ENCODE measurements at places on chromosomes 2 and 18.

DNA sequence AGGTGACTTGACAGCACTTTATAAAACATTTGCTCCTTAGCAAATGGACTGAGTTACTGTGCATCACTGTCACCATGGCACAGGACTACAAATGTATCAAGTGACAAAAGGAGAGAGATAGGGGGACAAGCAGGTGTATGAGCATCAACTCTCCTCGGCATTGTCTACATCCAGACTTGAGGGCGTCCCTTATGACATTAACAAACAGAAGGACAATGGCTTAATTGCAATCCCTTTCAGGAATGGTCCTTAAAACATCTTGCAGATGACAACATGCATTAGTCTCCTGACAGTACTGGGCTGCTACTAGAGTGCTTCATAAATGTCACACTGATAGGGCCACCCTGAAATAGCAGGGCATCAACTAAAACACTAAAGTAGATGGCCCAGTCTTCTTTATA is 198.8 kb downstream of the PDE1A start:
- no peak for DNase-seq

DNA sequence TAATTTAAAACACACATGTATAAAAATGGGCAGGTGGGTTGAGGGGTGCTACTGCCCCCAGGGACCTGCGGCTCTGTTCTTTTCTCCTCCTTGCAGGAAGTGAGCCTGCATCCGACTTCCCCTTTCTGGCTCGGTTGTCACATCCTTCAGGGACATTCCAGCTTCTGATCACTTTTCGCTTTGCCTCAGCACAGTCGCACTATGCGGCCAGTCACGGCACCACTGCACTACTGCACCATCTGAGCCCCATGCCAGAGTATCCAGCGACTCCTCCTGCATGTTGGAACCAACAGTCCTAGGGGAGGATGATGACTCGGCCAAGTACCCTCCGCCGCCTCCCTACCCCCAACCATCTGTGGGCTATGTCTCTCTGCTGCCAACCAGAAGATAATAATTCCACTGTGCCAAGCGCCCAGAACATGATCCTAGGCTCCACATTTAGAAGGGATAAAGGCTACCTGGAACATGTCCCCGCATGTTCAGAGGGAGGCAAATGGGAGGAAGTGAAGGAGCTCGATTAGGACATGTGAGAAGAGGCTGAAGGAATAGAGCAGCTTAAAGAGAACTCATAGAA is 17.6 kb downstream of the CDC42EP3 start:
- DNase-seq: no peak

GRCh38 chr2:20125164-20125563 is 73.7 kb upstream of the LAPTM4A start:
- DNase-seq: no peak

GRCh38 chr2:108927936-108928659 is 60.9 kb downstream of the EDAR start:
- DNase-seq: peak; percentile 46

DNA sequence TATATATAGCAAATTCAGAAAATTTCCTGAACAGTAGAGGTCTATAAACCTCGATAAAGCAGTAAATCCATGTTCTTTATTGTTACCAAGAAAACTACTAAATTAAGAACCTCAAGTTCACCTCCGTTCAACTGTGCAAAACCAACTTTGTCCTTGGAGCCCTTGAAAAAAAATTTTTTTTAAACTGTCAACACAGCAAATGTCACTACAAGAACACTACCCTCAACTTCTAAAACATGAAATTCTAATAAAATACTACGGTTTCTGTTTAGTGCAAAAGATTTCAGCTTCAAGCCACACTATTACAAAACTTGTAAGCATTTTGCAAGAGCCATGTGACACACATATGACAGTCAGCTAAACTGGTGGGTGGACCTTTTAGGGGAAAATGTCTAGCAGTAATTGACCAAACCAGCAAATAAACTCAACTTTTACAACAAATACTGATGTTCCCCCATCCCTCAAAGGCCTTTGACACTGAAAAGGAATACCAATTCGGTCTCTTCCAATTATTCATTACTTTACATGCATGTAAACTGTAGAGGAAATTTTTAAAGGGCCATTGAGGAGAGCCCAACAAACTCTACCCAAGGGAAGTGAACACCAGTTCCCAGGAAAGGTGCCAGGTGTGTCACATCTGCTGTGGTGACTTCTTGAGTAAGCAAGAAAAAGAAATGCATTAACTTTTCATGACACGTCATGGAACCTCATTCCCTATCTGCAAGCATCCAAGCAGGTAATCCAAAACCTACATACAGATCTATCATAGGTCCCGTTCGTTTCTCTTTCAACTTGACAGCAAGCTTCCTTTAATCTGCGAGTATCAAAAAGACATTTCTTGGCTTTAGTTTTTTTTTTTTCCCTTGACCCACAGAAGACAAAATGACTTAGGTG is 1.4 kb downstream of the RAB1A start:
- no peak for DNase-seq

DNA sequence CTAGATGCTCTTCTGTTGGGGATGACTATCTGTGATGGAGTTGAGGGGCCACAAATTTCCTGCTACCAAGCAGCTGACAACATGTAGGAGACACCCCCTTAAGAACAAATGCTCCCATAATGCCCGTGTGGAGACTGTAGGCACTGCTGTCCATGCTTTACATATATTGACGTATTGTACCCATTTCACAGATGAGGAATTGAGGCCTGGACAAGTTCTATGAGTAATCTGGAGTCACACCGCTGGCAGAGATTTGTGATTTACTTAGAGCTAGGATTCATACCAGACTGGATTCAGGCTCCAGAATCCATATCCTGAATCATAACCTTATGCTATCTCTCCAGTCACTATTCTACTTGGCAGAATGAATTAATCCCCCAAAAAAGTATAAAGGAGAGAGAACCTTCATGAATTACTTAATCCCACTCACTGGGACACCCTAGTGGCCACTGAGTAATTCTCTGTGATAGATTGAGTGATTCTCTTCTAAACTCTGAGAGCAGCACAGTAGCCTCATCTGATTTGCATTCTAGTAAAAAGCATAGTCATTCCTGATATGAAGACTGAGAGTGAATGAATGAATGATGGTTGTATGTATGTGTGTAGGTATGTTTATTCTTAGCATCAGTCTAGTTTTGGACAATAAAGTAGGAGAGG is 460.7 kb upstream of the MEIS1 start:
- no peak for DNase-seq

GRCh38 chr2:172938713-172939375 is 136.8 kb upstream of the MAP3K20 start:
- no peak for DNase-seq

DNA sequence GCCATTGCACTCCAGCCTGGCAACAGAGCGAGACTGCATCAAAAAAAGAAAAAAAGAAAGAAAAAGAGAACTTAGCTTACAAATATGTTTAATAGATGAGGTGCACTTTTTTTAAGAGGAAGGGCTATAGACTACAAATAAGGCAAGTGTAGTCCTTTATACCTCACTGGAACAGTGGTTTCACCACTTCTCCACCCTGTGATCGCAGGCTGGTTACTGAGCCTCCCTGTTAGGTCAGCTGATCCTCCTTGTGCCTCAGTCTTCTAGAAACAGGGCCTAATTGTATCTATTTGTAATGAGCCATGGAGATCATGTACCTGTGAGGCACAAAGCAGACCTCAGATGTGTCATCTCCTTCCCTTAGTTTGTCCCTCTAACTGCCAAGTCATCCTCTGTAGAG is 4.5 kb downstream of the CXCR2 start:
- no peak for DNase-seq

GRCh38 chr2:24642351-24642750 is 150.8 kb downstream of the PTRHD1 start:
- DNase-seq: no peak

Data from GM19239 (cell line).